ENCODE measurements at places on chromosomes 5 and 9. TPM values are rescaled to one million over a fixed set of nuclear protein-coding genes. Genes with fewer than 3 reads are reported as not detected.

HTR4 gene
- total RNA-seq = 8.8 TPM

FANCC gene
- total RNA-seq = 6.6 TPM

ZFP37 gene
- total RNA-seq = 2.4 TPM

PIP5K1B gene
- total RNA-seq = 67.9 TPM

GZMA gene
- 1.4 TPM for total RNA-seq

DMGDH gene
- total RNA-seq = 7.0 TPM

IFNE gene
- total RNA-seq = not detected

IL3 gene
- total RNA-seq = not detected

All from right cardiac atrium (tissue), 5 donors.